ENCODE measurements at places on chromosomes 1 and 21. TPM values are rescaled to one million over a fixed set of nuclear protein-coding genes. Genes with fewer than 3 reads are reported as not detected.

ASCL5 gene
- polyA plus RNA-seq, result 0.32 TPM

ZFP69 gene
- polyA plus RNA-seq, result 5.8 TPM

NEGR1 gene
- 16.6 TPM for polyA plus RNA-seq

PPOX gene
- polyA plus RNA-seq, result 18.2 TPM

CNTN2 gene
- 0.39 TPM for polyA plus RNA-seq

Measured in forelimb muscle (tissue), 1 donor.